ENCODE measurements at places on chromosomes 3 and 15.

GRCh38 chr15:63893866-63894661, 60.3 kb upstream of the HERC1 start:
- H3K27me3 ChIP-seq = no peaks in the 10 kb centered on the region
- H3K4me3 ChIP-seq = no peak overlapping the region
- H3K4me1 ChIP-seq = peaks cover 30% of the 10 kb centered on the region

DNA sequence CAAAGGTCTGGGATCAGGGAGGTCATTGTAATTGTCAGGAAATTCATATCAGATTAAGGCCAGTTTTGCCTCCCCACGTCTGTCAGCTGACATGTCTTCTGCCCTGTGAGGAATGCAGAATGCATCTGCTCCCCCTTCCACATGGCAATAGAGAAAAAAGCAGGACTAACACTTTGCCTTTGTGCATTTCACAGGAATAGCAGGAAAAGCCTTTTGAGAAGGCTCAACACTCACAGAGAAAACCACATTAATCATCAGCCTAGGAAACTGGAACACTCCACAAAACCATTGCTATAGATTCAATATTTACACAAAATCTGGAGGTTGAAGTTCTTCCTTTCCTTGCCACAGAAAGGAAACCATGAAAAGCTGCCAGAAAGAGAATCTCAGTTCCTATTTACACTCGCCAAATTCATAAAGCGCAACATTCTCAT, 165.2 kb upstream of the HES1 start:
- no peak overlapping the region for H3K4me3 ChIP-seq
- DNase-seq = no peak
- no peaks in the 10 kb centered on the region for H3K36me3 ChIP-seq
- no peak overlapping the region for H3K27ac ChIP-seq

DNA sequence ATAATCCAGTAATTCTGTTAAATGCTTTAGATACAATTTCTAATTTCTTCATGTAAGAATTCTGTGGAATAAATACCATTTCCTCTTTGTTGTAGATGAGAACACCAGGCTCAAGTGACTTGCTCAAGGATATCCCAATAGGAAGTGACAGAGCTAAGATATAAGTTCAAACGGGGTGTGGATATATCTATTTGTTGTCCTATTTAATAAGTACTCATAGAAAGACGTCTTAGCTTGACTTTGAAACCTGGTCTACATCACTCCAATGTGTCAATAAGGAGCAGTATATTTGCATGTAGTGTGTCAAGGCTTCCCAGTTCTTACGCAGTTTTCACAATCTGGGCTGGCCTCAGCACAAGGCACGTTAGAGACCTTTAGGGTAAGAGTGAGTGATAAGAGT, 4.7 kb upstream of the GCSAM start:
- no peaks in the 10 kb centered on the region for H3K27me3 ChIP-seq
- H3K27ac ChIP-seq = no peak overlapping the region
- H3K4me3 ChIP-seq = no peak overlapping the region
- H3K4me1 ChIP-seq = peaks cover under 1% of the 10 kb centered on the region
- H3K36me3 ChIP-seq = no peaks in the 10 kb centered on the region

GRCh38 chr3:115251509-115251908, 104.4 kb upstream of the ZBTB20 start:
- no peaks in the 10 kb centered on the region for H3K4me1 ChIP-seq
- H3K27me3 ChIP-seq = no peaks in the 10 kb centered on the region
- no peak overlapping the region for H3K27ac ChIP-seq
- no peak for DNase-seq
- H3K36me3 ChIP-seq = no peaks in the 10 kb centered on the region

DNA sequence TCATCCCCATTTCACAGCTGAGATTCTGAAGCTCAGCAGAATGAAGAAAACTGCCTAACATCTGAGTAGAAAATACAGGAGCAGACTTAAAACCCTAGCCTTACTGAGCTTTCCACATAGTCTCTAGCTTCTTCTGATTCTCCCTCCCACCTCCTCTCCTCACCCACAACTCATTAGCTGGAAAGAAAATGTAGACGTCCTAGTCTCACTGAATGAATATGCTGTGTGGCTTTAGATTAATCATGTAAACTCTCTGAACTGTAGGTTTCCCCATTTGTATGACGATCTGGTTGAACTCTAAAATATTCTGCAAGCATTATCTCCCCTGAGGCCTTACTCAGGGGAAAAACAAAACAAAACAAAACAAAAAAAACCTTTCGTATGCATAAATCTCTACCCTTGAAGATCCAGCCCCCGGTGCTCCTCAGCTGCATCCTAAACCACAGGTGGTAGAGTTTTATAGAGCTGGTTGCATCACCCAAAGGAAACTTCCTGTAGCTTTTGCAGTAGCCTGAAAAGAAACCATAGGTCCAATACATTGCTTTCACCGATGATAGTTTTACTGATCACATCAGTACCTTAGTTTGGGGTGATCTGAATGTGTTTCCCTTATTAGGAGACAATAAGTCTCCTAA, 40.6 kb downstream of the FOXB1 start:
- H3K27me3 ChIP-seq = peaks cover 44% of the 10 kb centered on the region
- no peaks in the 10 kb centered on the region for H3K4me1 ChIP-seq
- H3K4me3 ChIP-seq = no peak overlapping the region
- H3K36me3 ChIP-seq = no peaks in the 10 kb centered on the region
- no peak overlapping the region for H3K27ac ChIP-seq
- DNase-seq = no peak

DNA sequence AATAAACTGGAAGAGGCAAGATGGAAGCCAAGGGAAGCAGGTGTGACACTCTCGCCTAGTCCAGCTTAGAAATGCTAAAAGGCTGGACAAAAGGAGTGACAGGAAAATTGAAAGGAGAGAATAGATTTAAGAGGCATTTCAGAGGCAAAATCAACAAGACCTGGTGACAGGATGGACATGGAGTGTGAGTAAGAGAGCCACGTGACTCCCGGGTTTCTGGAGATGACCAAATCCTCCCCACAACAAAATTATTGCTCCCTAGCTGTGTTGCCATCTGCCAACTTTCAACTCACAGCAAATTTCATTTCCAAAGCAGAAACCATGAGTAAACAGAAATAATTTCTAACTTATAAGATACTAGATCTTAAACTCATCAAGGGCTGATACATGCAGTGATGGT, 52.6 kb downstream of the MTHFS start:
- H3K4me3 ChIP-seq = no peak overlapping the region
- DNase-seq = no peak
- H3K27me3 ChIP-seq = no peaks in the 10 kb centered on the region
- no peak overlapping the region for H3K27ac ChIP-seq
- H3K4me1 ChIP-seq = no peaks in the 10 kb centered on the region

GRCh38 chr15:100732211-100733055, 130.0 kb downstream of the ASB7 start:
- H3K27ac ChIP-seq = no peak overlapping the region
- peaks cover 14% of the 10 kb centered on the region for H3K4me1 ChIP-seq
- no peak overlapping the region for H3K4me3 ChIP-seq

DNA sequence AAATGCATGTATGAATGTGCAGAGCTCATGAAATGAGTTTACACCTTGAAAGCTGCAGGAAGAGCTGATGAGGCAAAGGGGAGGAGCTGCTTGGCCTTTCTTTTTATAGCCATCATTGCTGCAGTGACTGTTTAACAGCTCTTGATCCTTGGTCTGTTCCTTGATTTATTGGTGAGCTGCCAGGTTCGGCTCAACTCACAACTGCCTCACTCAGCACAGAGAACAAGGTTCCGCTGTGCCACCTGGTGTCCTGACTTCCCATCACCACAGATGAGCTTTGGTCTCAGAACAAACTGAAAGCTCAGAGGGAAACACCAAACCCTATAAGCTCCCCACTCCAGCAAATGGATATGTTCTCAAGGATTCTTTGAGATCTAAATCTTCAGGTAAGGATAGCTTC, 626.1 kb downstream of the MAGI1 start:
- no peaks in the 10 kb centered on the region for H3K36me3 ChIP-seq
- H3K27me3 ChIP-seq = no peaks in the 10 kb centered on the region
- no peaks in the 10 kb centered on the region for H3K4me1 ChIP-seq
- no peak overlapping the region for H3K4me3 ChIP-seq
- no peak overlapping the region for H3K27ac ChIP-seq
- no peak for DNase-seq

- no peak for DNase-seq
- no peaks in the 10 kb centered on the region for H3K27me3 ChIP-seq
- no peak overlapping the region for H3K27ac ChIP-seq
- no peaks in the 10 kb centered on the region for H3K4me1 ChIP-seq
- H3K4me3 ChIP-seq = no peak overlapping the region
These were observed 21.2 kb downstream of the NGRN start for GRCh38 chr15:90286678-90287077.

DNA sequence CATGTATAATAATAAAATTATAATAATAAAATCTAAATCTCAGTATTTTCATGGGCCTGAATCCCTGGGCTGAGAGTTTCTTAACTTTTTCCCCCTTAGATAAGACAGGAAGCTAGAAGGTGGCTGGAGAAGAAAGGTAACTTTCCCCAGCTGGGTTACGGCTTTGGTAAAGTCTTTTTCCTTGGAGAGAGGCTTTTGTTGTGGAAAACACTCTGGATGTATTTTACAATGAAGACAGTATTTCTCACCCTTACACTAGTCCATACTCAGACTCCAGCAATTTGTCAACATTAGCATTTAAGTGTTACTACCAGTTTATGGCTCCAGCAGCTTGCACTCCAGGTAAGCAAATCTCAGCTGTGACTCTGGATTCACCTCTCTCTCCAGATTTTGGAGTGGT, 34.9 kb downstream of the APH1B start:
- no peak overlapping the region for H3K4me3 ChIP-seq
- peaks cover 10% of the 10 kb centered on the region for H3K4me1 ChIP-seq
- no peaks in the 10 kb centered on the region for H3K27me3 ChIP-seq
- no peaks in the 10 kb centered on the region for H3K36me3 ChIP-seq
- H3K27ac ChIP-seq = no peak overlapping the region
- DNase-seq = no peak

DNA sequence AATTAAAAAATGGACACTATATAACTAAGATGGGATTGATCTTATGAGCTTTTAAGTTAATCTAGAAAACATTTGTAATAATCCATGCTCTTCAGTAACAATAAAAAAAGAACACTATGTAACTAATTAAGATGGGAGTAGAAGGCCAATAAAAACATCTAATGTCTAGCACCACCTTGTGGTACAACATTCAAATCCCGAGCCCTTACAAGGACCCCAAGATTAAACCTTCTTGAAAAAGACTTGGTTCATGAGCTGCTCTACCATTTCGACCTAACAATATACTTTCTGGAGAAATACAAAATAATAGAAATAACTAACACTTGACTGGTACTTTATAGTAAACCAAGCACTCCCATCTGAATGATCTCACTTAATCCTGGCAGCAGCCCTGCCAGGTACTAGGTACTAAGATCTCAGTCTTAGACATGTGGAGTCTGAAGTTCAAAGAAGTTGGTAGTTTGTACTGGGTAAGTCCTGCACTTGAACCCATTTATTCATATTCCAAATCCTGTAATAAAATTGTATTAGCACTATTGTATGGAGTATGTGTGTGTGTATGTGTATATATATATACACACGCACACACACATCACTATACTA, 21.8 kb downstream of the METTL6 start:
- H3K4me3 ChIP-seq = no peak overlapping the region
- H3K4me1 ChIP-seq = peaks cover 6% of the 10 kb centered on the region
- peaks cover 4% of the 10 kb centered on the region for H3K36me3 ChIP-seq
- H3K27me3 ChIP-seq = no peaks in the 10 kb centered on the region
- DNase-seq = no peak

DNA sequence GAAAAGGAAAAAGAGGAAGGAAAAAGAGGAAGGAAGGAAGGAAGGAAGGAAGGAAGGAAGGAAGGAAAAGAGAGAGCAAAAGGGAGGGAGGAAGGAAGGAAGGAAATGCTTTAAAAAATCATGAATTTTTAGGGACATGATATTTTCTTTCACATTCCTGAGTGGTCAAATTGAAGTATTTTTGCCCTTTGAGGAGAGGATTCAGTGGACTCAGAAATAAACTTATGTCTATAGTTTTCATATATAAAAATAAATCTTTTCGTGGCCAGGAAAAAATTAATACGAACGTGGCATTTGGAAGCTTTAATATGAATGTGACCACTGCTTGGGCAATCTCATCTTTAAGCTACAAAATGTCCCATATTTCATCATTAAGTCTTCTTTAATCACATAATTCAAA, 183.0 kb upstream of the TMCO5A start:
- no peaks in the 10 kb centered on the region for H3K27me3 ChIP-seq
- no peaks in the 10 kb centered on the region for H3K36me3 ChIP-seq
- H3K4me1 ChIP-seq = no peaks in the 10 kb centered on the region
- DNase-seq = no peak
- no peak overlapping the region for H3K27ac ChIP-seq

DNA sequence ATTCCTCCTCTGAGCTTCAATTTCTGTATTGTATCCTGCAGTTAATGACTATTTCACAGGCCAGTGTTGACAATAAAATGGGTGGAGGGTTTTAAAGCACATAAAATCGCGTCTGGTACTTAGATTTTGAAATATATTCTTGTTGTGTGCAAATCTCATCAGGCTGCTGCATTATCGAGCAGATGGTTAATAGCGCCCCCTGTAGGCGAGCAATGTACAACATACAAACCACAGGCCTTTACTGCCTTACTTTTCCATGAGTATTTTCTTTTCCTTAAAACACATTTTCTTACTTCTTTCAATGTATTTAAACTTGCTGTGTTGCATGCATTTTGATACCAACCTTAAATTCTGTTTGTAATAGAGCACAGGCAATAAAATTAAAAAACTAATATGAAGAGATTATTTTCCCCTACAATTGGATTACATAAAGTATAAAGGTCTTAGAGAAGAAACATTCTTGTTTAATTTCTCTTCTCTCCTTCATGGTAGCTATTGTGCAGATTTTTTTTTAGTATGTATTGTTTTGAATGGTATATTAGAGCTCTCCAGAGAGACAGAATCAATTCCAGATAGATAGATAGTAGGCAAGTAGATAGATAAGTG, 608.4 kb downstream of the CADM2 start:
- H3K36me3 ChIP-seq = no peaks in the 10 kb centered on the region
- no peak overlapping the region for H3K4me3 ChIP-seq
- H3K4me1 ChIP-seq = no peaks in the 10 kb centered on the region

DNA sequence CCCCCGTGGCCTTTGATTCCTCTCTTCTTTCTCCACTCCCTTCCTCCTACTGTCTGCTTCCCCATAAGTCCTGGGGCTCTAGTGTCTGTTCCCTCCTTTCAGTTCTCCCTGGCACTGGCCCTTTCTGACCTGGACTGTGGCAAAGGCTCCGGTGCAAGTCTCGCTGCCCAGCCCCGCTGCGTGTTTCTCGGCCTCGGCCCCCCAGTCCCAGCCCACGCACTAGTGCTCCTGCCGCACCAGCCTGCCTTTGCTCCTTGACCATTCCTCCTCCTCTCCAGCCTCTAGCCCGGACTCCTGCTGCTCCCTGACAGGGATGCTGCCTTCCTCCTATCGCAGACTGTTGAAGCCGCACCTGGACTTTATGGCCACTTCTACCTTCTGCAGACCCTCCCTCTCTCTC, 2.1 kb downstream of the TM6SF1 start:
- peaks cover 44% of the 10 kb centered on the region for H3K27me3 ChIP-seq
- H3K36me3 ChIP-seq = no peaks in the 10 kb centered on the region
- H3K27ac ChIP-seq = no peak overlapping the region
- no peak overlapping the region for H3K4me3 ChIP-seq
- no peak for DNase-seq
